Ovary (tissue), 10 donors: ENCODE measurements at places on chromosomes 16 and 17. TPM values are rescaled to one million over a fixed set of nuclear protein-coding genes. Genes with fewer than 3 reads are reported as not detected.

- no peak for DNase-seq
Measured at GRCh38 chr16:84550096-84550495, 45.6 kb upstream of the MEAK7 start.

DNA sequence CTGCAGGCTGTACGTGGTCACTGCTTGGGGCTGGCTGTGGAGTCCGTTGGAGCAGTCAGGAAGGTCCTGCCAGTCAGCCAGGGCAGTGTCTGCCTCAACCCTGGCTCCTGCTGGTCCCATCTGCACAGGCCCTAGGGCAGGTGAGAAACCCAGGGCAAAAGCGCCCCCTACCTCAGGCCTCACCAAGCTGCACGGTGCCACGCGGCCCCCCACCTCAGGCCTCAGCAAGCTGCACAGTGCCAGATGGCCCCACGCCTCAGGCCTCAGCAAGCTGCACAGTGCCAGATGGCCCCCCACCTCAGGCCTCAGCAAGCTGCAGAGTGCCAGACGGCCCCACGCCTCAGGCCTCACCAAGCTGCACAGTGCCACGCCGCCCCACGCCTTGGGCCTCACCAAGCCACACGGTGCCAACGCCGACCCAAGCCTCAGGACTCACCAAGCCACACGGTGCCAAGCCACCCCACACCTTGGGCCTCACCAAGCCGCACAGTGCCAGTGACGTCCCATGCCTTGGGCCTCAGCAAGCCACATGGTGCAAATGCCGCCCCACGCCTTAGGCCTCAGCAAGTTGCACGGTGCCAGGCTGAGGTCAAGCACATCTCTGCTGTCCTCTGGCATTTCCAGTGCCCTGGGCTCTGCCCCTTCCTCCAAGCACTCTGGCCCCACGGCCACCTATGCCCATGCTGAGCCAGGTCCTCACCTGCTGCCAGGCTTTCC, 5.5 kb downstream of the TMEM204 start:
- no peak for DNase-seq

GRCh38 chr16:4937782-4938682, 1.1 kb upstream of the PPL start:
- DNase-seq: no peak

GRCh38 chr16:85002608-85003007, 8.7 kb downstream of the ZDHHC7 start:
- no peak for DNase-seq

MT1A gene
- 28.7 TPM for total RNA-seq

KRTAP3-2 gene
- not detected for total RNA-seq

DNA sequence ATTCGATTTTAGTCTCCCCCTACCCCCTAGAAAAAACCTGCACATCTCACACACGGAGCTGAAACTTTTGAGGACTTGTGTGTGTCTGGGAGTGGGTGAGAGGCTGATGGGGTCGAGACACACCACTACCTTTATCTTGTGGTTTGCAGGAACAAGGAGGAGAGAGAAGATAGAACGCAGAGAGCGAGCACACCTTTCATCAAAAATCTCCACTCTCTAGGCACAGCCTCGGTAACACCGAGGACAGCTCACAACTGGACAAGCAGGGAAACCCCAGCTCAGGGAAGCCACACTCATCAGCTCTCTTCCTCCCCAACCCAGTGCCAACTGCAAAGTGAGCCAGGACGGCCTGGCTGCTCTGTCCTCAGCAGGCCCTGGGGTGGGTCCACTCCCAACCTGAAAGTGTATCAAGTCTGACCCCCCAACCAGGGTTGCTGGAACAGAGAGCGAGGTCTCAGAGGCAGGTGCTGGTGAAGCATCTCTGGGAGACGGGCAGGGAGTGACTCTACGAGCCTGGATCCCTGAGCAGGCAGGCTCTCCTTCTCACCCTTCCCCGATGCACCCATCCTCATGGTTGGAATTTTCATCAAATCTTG, 5.2 kb upstream of the GHDC start:
- DNase-seq: no peak

DNA sequence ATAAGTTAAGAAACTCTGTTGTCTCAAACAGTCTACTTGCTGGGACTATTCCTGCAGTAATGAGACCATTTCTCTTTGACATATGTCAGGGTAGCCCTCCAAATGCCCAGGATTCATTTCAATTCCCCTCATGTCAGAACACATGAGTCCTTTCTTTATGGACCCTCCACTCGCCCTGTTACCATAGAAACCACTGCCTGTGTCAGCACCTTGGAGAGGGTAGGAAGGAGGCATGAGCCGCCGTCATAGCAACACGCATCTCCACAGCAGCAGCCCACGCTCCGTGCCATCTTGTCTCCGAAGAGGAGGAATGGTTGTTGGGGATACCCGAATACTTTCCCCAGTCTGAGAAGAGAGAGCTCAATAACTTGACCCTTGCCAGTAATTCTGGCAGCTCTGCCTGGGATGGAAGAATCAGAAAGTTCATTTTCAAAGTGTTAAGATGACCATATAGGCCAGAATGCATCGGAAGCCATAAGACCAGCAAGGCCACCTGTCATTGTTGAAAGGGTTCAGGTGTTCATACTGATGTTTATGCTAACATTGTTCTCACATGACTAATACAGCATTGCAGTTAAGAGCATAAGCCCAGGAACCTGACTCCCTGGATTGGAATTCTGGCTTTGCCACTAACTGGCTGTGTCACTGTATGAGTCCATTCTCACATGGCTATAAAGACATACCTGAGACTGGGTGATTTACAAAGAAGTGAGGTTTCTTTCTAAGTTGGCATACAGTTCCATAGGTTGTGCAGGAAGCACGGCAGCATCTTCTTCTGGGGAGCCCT, 141.3 kb downstream of the ABCC12 start:
- DNase-seq: no peak

PPY gene
- not detected for total RNA-seq

GRCh38 chr16:19923396-19923795, 38.7 kb upstream of the GPRC5B start:
- no peak for DNase-seq

DNA sequence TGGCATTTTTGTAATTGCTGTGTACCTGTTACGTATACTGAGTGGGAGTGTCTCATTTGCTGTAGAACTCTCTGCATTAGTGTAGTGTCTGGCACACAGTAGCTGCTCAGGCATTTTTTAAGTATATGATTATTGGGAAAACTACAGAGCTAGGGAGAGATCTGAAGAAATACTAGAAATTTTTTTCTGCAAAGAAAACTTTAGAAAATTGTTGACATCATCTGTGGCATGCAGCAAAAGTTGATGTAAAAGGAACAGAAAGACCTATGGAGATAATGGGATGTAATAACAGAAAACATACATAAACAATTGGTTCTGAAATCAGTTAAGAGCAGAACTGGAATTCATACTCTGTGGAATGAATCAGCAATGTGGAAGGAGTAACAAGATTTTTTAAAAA, 11.6 kb downstream of the CLTC start:
- no peak for DNase-seq

GRCh38 chr17:61783120-61783519, 80.2 kb downstream of the BRIP1 start:
- DNase-seq: no peak

- no peak for DNase-seq
Measured at GRCh38 chr17:40857535-40857934, 9.5 kb downstream of the KRT12 start.

- DNase-seq: no peak
Measured at GRCh38 chr17:34725725-34726124, 146.3 kb downstream of the TMEM132E start.

DNA sequence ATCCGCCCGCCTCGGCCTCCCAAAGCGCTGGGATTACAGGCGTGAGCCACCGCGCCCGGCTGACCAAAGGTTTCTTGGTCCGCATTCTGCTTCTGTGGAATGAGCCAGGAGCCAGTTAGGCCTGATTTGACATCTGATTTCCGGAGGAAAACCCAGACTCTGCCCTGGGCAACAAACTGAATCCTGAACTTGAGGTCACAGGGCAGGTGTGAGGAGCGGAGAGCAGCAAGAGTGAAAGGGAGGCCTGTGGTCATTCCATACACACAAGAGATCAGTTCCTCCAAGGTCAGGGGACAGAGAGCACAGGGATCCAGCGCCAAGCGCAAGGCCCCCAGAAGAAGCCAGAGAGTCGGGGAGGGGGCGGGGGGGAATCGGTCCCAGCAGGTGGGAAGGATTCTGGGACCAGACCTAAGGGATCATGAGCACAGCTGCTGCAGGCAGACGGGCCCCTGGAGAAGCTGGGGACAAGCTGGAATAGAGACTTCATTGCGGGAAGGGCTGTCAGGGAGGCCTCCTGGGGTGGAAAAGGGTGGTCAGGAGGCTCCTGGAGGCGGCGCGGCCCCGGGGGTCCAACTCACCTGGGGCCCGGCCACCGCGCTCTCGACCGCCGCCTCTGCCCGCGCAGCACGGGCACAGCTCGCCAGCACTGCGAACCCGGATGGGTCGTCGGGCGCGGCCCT, 436 bp downstream of the SHPK start:
- peak; percentile 39 for DNase-seq

GRCh38 chr17:38798614-38799500, 499 bp downstream of the PIP4K2B start:
- DNase-seq: no peak

KRTAP16-1 gene
- not detected for total RNA-seq

SMIM36 gene
- not detected for total RNA-seq

MT1G gene
- total RNA-seq: 4.5 TPM

SEPTIN12 gene
- 0.32 TPM for total RNA-seq

GRCh38 chr16:27293343-27293742, 20.4 kb upstream of the IL4R start:
- DNase-seq: no peak

DNA sequence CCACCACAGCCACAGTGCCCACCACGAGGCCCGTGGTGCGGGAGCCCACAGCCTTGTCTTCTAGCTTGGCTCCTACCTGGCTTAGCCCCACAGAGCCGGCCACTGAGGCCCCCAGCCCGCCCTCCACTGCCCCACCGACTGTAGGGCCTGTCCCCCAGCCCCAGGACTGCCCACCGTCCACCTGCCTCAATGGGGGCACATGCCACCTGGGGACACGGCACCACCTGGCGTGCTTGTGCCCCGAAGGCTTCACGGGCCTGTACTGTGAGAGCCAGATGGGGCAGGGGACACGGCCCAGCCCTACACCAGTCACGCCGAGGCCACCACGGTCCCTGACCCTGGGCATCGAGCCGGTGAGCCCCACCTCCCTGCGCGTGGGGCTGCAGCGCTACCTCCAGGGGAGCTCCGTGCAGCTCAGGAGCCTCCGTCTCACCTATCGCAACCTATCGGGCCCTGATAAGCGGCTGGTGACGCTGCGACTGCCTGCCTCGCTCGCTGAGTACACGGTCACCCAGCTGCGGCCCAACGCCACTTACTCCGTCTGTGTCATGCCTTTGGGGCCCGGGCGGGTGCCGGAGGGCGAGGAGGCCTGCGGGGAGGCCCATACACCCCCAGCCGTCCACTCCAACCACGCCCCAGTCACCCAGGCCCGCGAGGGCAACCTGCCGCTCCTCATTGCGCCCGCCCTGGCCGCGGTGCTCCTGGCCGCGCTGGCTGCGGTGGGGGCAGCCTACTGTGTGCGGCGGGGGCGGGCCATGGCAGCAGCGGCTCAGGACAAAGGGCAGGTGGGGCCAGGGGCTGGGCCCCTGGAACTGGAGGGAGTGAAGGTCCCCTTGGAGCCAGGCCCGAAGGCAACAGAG, 10.5 kb downstream of the VASN start:
- no peak for DNase-seq

DNA sequence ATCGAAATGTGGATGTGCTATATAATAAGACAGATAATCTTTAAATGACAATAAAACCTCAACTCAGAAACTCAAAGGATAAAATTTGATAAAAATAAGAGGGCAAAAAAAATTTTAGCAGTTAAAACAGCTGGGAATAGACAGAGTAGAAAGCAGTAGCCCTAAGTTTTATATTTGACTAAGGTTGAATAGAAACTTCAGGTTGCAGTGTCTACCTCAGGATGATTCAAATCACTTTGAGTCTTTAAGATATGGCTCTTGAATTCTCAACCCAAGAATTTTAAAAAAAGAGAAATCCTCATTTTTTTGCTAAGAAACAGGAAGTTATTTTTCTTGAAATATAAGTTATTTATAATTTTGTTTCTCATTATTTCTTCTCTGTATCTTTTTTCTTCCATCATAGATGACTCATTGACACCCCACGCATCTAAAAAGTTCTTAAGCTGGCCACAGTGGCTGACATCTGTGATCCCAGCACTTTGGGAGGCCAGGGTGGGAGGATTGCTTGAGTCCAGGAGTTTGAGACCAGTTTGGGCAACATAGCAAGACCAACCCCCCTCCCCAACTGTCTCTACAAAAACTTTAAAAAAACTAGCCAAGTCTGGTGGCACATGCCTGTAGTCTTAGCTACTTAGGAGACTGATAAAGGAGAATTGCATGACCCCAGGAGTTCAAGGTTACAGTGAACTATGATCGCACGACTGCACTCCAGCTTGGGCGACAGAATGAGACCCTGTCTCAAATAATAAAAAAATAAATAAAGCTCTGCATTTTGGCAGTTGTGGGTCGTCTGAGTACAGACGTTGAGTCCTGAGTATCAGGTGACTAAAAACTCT, 23.9 kb downstream of the NFAT5 start:
- DNase-seq: no peak

OR1A1 gene
- total RNA-seq: not detected

- DNase-seq: no peak
Measured at GRCh38 chr17:67256075-67256732, 11.2 kb upstream of the HELZ start.

CHRNE gene
- total RNA-seq: 1.0 TPM

GRCh38 chr17:63275318-63275970, 170.7 kb downstream of the CYB561 start:
- no peak for DNase-seq

- DNase-seq: no peak
Measured at GRCh38 chr16:2987833-2988232, 7.6 kb upstream of the PKMYT1 start.

CLEC19A gene
- not detected for total RNA-seq

- no peak for DNase-seq
Measured at GRCh38 chr17:28506763-28507487, 777 bp downstream of the FOXN1 start.

GRCh38 chr16:13029786-13030185, 128.4 kb downstream of the SHISA9 start:
- DNase-seq: no peak

MYH13 gene
- total RNA-seq: not detected
